Suppressor macrophage treated with lipopolysaccharide for 1 hour (primary cell): ENCODE measurements at places on chromosomes 3 and 15.

- peak; percentile 34 for DNase-seq
These were observed 338.3 kb upstream of the ZNF385D start for GRCh38 chr3:22089284-22089683.

DNA sequence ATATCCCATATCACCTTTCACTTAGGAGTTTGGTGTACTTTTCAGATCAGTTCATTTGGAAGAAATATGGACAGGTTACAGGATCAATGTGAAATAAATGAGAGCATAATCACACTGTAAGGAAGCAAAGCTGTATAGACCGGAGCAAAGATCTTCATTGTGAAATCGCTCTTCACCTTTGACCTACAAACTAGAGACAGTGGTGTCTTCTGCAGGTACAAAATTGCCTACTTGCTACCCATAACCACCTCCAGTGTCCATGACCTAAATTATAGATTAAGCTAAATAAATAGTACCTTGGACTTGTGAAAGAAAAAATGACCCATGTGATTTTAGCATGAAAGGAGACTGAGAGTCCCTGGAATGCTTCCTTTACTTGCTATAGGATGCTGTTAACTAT, 379.5 kb upstream of the SUCLG2 start:
- DNase-seq: no peak

DNA sequence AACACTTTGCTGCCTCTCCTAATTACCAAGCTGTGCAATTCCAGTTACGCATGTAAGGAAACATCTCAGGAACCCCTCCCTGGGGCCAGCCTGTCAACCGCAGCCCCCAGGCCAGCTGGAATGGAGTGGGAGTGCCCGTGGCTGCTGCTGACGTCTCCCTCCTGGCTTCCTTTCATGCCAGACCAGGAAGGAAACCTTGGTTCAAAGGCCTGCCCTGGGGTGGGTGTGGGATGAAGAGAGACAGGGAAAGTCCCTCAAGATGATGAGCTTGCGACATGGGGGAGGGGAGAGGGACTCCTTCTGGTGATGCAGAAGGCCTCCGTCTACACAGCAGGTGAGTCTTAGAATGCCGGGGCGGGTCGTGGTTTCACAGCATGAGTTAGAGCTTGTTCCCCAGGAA, 11.4 kb upstream of the CYP11A1 start:
- DNase-seq: peak; percentile 65

DNA sequence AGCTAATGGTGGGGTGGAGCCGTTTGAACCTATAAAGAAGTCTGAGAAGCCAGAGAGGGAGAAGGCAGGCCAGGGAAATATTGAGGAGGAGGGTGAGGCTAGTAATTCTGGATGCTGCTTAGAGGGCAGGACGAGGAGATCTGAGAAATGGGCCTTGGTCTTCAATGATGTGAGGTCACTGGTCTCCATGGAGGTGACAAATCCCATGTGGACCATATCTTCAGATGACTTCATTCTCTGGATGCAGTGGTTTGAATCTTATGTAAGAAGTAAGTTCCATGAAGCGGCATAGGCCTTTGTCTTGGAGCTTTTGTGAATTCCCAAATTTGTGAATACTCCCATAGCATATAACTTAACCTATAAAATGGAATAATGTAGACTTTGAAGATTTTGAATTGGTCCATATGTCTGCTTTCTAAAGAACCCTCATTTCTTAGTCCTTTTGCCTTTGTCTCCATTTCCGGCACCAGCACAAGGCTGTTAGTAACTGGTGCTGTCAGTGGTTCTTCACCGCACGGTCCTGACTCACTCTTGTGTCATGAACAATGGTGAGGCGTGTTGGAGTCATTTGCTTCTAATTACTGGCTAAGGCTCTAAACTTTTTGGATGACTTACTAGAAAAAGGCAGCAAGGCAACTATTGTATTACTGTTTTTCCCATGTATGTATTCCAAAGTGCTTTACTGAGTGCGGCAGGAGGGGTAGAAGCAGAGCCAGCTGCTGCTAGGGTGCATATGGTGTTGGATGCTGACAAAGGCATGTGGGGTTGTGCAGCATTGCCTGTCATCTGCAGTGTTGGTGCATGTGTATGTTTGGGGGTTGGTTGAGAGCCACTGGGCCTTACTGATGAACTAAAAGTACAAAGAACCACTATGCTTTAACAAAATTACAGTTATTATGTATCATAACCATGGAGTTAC, 279.3 kb upstream of the C2CD4B start:
- DNase-seq: peak; percentile 10

DNA sequence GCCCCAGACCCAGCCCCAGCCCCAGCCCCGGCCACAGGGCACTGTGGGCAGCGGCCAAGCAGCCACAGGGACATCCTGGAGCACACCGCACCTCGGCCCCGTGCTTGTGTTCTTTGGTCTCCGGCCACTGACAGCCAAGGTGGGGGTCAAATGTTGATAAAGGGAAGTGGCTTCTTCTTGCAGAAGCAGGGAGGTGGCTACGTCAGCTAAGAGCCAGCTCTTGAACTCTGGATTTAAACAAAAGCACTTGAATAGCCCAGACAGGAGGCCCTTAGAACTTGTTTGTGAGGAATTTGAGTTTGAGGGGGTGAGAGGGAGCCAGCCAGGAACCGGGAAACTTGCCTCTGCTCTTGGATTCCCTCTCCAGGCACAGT, 135.8 kb upstream of the ABHD17C start:
- DNase-seq: no peak

DNA sequence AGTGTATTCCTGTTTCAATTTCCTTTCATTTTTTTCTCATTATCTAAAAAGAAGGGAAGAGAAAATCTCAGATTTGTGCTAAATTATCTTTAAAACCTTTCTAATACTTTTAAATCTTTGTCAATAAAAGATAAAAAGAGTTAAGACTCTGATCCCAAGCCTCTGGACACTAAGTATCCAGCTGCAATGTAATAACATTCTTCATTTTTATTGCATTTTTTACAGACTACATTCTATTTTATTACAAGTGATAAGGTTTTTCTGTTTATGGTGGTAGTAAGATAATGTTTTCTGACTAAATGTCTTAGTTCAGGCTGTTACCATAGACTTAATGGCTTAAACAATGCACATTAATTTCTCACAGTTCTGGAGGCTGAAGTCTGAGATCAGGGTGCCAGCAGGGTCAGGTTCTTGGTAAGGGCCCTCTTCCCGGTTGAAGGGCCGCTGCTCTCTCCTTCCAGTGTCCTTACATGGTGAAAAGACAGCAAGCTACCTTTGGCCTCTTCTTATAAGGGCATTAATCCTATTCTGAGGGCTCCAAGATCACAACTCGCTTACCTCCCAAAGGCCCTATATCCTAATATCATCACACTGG, 19.7 kb downstream of the KCNAB1 start:
- no peak for DNase-seq

DNA sequence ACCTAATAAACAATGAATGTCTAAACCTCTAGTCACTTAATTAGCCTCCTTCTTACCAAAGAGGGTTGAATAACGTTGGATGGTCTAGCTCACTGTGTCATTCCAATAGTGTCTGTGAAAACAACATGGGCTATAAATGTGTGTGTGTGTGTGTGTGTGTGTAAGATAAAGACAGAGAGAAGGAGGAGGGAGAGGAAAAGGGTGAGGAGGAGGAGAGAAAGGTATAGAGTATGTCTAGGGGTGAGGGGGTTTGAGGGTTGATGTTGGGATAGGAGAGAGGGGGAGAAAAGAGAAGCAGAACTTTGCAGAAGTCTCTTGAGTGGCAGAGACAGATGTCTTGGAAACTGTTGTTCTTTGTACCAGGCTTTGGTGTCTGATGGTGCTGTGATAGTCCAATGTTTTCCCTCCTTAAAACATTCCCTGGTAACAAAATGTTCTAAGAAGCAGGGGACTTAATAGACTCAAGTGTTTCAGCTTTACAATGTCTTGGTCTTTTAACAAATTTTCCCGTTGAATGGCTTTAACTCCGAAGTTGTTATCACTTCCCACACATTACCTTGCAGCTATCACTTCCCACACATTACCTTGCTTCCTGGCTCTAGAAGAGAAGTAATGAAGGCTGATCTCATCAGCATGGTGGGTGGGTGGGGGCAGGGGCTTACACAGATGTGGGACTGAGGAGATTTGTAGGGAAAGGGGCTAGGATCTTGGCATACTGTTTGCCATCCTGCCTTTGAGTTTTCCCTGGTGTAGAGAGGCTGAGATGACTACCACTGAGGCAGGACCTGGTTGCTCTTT, 57.8 kb upstream of the ETV5 start:
- no peak for DNase-seq

GRCh38 chr3:107796791-107797190, 274.0 kb downstream of the BBX start:
- no peak for DNase-seq

DNA sequence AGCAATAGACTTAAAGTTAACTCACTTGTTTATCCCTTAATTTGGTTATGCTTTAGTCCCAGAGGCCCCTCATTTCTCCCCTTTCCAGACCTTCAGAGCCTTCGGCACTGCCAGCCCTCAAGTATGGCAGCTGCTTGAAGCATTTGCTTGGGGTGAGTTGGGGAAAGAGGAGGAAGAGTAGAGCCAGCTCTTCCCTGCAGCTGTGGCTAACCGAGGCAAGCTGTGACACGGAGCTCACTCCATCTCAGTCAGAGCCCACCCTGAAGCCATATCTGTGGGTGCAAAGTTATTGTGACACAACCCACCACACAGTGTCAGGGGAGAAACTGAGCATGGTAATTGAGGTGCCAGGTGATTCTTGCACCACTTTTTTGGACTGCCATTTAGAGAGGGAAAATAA, 66.1 kb downstream of the FILIP1L start:
- no peak for DNase-seq

DNA sequence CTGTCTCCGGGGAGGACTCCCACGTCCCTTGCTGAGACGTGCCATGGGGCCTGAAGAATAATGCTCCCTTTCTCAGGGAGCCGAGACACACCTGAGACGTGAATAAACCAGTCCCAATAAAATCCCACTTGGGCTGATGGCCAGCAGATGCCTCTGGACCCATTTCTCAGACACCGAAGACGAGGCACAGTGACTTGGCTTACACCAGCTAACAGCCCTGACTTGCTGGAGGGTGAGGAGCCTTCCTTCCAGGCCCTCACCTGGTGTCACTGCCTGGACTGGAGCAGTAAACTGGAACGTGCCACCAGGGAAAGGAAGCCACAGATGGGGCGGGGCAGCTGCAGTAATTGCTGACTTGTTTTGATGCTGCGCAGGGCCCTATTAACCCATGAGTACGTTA, 189.7 kb downstream of the PDZRN3 start:
- DNase-seq: no peak

DNA sequence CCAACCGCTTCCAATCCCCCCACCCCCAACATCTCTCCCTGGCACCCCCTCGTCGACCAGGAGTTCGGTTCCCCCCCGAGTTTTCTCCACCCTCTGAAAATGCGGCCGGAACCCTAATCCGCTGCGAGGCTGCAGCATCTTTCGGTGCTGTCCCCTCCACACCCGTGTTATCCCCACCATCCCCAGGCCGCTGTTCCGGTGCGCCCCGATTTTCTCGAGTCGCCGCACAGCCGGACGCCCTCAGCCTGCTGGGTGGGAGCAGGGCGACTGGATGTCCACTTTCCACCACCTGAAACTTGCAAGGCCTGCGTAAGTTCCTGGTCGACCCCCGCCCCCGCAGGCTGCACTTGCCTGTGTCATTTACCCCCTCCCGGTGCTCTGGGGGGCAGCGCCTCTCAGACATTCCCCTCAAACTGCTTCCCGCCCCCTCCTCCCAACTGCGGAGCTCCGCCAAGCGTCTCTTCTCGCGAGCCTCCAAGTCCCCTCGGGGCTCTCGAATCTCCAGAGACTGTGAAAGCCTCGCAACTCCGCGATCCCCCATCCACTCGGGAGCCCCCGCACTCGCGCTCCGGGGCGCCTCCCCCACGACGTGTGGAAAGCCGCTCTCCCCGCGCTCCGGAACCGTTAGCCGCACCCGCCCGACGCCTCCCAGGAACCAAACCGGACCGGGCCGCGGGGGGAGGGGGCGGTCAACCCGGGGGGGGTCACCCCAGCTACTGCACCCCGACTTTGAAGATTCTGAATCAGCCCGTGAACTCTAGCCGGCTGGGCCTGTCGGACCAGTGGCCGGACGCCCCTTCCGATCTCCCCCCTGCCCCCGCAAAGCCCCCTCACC, 566 bp downstream of the ETV5 start:
- peak; percentile 59 for DNase-seq

DNA sequence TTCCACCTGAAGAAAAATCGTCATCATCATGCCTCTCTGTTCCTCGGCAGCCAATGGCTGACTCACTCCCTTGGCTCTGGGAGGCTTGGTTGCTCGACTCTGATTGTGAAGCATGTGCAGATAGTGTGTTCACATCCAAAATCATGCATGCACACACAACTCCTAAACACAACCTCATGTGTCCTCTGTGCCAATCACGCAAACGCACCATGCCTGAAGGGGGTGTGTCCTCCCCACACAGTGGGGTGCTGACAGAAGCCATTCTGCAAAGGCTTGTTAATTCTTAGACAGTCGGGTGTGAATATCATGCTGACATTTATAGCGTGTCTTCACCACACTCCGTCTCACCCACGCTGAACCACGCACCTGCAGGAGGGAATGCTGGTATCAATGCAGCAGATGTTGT, 11.4 kb upstream of the CCDC174 start:
- no peak for DNase-seq

GRCh38 chr3:169007145-169007544, 656.4 kb downstream of the MECOM start:
- DNase-seq: no peak

GRCh38 chr3:45664578-45664977, 24.6 kb upstream of the SACM1L start:
- peak; percentile 77 for DNase-seq

DNA sequence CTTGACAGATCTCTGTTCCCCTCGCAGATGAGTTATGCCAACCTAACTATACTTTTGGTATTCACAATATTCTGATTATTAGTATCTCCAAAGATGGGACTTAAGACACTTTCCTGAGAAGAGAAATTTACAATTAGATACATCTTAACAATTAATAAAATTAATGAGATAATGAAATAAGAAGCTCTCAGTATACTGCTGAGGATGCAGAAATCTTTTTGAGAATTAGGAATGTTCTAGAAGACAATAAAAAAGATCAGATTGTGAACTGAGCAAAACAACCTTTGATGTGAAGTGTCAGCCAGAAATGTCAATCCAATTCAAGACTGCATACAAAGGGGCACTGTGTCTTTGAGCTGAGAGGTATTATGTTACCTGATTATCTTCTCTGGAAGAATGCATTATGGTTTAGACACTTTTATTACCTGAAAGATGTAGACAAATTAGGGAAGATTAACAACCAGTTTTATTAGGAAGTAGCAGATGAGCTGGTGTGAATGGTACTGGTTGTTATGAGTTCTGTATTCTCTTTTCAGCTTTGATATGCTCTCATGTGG, 262.9 kb downstream of the TIGIT start:
- DNase-seq: no peak

DNA sequence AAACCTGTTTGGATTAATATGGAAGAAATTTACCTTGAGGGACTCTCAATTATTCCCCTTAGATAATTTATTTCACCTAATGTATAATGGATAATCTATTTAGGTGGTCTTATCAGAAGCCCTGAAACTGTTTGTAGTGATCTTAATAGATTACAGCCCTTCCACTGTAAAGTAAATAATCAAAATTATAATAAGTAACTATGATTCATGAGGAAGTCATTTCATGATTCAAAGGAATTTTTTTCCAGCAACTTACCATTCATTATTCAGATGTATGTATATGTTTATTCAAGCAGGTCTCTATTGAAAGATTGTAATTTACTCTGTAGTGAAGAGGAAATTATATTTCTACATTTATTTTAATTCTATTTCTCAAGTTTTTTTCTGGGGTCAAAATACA, 250.6 kb upstream of the ROBO1 start:
- DNase-seq: no peak

- DNase-seq: peak; percentile 88
These were observed 5.8 kb downstream of the PRKCD start for GRCh38 chr3:53166781-53167291.

GRCh38 chr15:30922480-30923311, 19.0 kb downstream of the FAN1 start:
- no peak for DNase-seq

- DNase-seq: no peak
These were observed 643.8 kb downstream of the SQOR start for GRCh38 chr15:46278486-46279090.
